Ovary (tissue), 10 donors: ENCODE measurements at places on chromosomes 2 and 18. TPM values are rescaled to one million over a fixed set of nuclear protein-coding genes. Genes with fewer than 3 reads are reported as not detected.

ASIC4 gene
- 0.24 TPM for total RNA-seq

COBLL1 gene
- total RNA-seq: 53.5 TPM

METAP1D gene
- 8.5 TPM for total RNA-seq

ACMSD gene
- not detected for total RNA-seq

EFR3B gene
- total RNA-seq: 4.5 TPM

NUP35 gene
- 19.7 TPM for total RNA-seq

HOXD8 gene
- 29.2 TPM for total RNA-seq

SCN9A gene
- total RNA-seq: 2.8 TPM

AOX1 gene
- 67.2 TPM for total RNA-seq

ALPI gene
- not detected for total RNA-seq

DNA sequence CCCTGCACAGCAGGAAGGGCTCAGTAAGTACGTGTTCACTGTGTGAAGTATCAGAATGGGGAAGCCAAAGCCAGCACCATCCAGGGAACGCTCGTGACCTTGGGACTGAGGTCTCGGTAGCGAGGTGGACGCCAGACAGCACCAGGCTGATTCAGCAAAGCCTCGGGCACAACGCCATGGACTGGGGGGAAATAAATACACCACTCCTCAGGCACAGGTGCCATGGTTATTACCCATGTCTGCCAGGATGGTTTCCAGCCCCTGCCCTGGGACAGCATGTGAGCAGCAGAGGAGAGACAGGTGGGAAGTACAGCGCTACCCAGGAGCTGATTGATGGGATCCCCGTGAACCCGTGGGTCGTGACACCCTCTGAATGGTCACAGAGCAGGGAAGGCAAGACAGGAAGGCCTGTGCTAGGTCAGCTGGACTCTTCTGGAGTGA, 53.0 kb downstream of the REEP1 start:
- H3K27ac ChIP-seq: no peak overlapping the region
- no peaks in the 10 kb centered on the region for H3K4me1 ChIP-seq
- no peaks in the 10 kb centered on the region for H3K36me3 ChIP-seq
- no peaks in the 10 kb centered on the region for H3K27me3 ChIP-seq
- no peak overlapping the region for H3K4me3 ChIP-seq

- no peaks in the 10 kb centered on the region for H3K27me3 ChIP-seq
- no peaks in the 10 kb centered on the region for H3K36me3 ChIP-seq
- H3K27ac ChIP-seq: peak overlapping the region; percentile 54
- peaks cover 8% of the 10 kb centered on the region for H3K4me1 ChIP-seq
- H3K4me3 ChIP-seq: peak overlapping the region; percentile 86
These were observed 909 bp downstream of the TMEM87B start for GRCh38 chr2:112055730-112056625.

DNA sequence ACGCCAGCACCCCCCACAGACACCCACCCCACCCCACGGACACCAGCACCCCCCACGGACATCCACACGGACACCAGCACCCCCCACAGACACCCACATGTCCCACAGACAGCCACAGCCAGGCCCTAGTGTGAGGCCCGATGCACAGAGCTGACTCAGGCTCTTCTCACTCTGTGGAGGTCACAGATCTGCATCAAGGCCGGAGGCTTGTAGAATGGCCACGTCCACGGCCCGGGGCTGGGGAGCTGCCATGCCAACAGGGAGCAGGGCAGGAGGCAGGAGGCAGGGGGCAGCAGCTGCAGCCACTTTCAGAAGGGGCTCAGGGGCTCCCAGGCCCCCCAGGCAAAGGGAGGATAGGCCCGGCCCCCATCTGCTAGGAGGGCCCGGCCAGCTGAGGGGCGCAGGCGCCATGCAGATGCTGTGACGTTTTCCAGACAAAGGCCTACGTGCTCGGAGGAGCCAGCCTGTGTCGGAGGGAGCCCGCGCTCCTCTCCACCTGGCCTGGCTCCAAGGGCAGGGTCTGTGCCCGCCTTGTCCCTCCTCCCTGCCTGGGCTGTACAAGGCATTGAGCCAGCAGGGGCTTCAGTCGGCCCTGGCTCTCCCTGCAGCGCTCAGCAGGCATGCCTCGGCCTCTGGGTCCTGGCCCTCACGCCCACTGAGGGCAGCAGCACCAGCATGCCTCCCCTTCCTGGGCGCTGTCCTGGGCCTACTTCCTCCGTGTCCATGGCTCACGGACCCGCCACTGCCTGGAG, 249.0 kb downstream of the TWIST2 start:
- H3K27ac ChIP-seq: no peak overlapping the region
- no peak overlapping the region for H3K4me3 ChIP-seq
- no peaks in the 10 kb centered on the region for H3K36me3 ChIP-seq
- no peaks in the 10 kb centered on the region for H3K27me3 ChIP-seq
- H3K4me1 ChIP-seq: no peaks in the 10 kb centered on the region

- H3K36me3 ChIP-seq: no peaks in the 10 kb centered on the region
- no peaks in the 10 kb centered on the region for H3K4me1 ChIP-seq
- H3K27me3 ChIP-seq: no peaks in the 10 kb centered on the region
- no peak for DNase-seq
These were observed 9.9 kb downstream of the GCKR start for GRCh38 chr2:27506587-27506986.

- H3K4me1 ChIP-seq: no peaks in the 10 kb centered on the region
- no peaks in the 10 kb centered on the region for H3K36me3 ChIP-seq
- no peak for DNase-seq
- no peak overlapping the region for H3K27ac ChIP-seq
- no peaks in the 10 kb centered on the region for H3K27me3 ChIP-seq
These were observed 65.8 kb downstream of the ETAA1 start for GRCh38 chr2:67462738-67463496.

- H3K4me1 ChIP-seq: no peaks in the 10 kb centered on the region
- no peak for DNase-seq
- no peaks in the 10 kb centered on the region for H3K36me3 ChIP-seq
- H3K27ac ChIP-seq: no peak overlapping the region
- no peak overlapping the region for H3K4me3 ChIP-seq
These were observed 129.9 kb upstream of the CHST9 start for GRCh38 chr18:27314996-27315395.

DNA sequence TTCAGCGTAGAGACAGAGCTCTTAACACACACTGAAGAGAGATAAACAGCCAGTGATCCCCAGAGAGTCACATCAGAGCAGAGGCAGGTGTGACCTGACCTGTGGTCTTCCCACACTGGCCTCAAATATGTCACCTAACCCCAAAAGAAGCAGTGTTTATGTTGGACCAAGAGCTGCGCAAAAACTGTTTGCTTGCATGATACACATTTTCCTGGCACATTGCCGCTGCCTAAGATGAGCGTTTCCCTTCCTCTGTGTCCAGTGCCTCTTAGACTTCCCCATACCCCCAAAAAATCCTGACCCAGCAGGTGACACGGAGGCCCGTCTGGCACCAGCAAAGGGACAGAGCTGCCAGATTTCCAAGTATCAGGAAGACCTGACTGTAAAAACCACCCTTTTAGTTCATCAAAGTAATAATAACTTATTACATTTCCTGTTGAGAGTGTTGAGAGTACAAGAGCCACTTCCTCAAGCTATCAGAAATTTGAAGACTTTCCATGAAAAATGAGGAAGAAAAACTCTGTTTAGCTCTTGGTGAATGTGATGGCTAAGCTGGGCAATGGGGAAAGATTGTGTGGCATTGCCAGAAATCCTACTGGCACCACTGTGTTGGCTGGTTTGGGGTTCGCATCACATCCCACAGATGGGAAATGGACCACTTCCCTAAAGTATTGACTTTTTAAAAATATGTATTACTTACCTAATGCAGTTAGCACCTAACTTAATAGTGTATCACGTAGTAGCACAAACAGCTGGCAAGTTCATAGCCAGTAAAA, 6.7 kb downstream of the TNFRSF11A start:
- H3K4me1 ChIP-seq: no peaks in the 10 kb centered on the region
- no peak overlapping the region for H3K27ac ChIP-seq

DNA sequence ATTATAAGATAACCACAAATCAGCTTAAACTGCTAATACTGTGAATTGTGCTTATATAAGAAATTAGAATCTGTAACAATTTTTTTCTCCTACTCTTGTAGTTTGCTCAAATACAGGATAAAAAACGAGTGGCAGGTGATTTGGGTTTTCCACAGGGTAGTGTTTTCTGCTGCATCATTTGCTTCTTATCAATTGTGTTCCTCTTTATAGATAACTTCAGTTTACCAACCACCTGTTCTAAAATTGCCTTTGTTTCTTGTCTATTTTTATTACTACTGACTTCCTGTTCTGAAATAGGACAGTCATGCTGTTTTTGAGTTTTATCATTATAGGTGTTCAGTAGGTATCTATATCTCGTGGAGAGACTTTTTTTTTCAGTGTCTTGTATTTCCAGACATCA, 56.9 kb downstream of the MFSD6 start:
- H3K36me3 ChIP-seq: no peaks in the 10 kb centered on the region
- no peak overlapping the region for H3K4me3 ChIP-seq
- no peak overlapping the region for H3K27ac ChIP-seq
- no peaks in the 10 kb centered on the region for H3K27me3 ChIP-seq

GRCh38 chr2:101295895-101296294, 12.6 kb downstream of the RNF149 start:
- no peak for DNase-seq
- peaks cover 6% of the 10 kb centered on the region for H3K4me1 ChIP-seq
- H3K4me3 ChIP-seq: no peak overlapping the region
- no peaks in the 10 kb centered on the region for H3K27me3 ChIP-seq

- H3K36me3 ChIP-seq: no peaks in the 10 kb centered on the region
- H3K4me1 ChIP-seq: no peaks in the 10 kb centered on the region
- no peak for DNase-seq
- H3K27ac ChIP-seq: no peak overlapping the region
These were observed 201.4 kb upstream of the DDX18 start for GRCh38 chr2:117613101-117613500.

- DNase-seq: no peak
- peaks cover 2% of the 10 kb centered on the region for H3K4me1 ChIP-seq
- peak overlapping the region; percentile 14 for H3K27ac ChIP-seq
These were observed 95.3 kb downstream of the MREG start for GRCh38 chr2:215917953-215918620.

GRCh38 chr2:190912726-190913125, 32.1 kb downstream of the GLS start:
- no peak overlapping the region for H3K4me3 ChIP-seq
- no peak overlapping the region for H3K27ac ChIP-seq
- H3K36me3 ChIP-seq: no peaks in the 10 kb centered on the region
- no peak for DNase-seq
- no peaks in the 10 kb centered on the region for H3K27me3 ChIP-seq

GRCh38 chr2:26623541-26624495, 17.3 kb downstream of the CIB4 start:
- no peak for DNase-seq
- no peak overlapping the region for H3K4me3 ChIP-seq
- no peak overlapping the region for H3K27ac ChIP-seq
- peaks cover 4% of the 10 kb centered on the region for H3K4me1 ChIP-seq
- H3K36me3 ChIP-seq: no peaks in the 10 kb centered on the region

GRCh38 chr2:123363826-123364225, 661.3 kb upstream of the CNTNAP5 start:
- no peaks in the 10 kb centered on the region for H3K36me3 ChIP-seq
- DNase-seq: no peak
- no peak overlapping the region for H3K27ac ChIP-seq
- no peak overlapping the region for H3K4me3 ChIP-seq
- H3K4me1 ChIP-seq: no peaks in the 10 kb centered on the region

DNA sequence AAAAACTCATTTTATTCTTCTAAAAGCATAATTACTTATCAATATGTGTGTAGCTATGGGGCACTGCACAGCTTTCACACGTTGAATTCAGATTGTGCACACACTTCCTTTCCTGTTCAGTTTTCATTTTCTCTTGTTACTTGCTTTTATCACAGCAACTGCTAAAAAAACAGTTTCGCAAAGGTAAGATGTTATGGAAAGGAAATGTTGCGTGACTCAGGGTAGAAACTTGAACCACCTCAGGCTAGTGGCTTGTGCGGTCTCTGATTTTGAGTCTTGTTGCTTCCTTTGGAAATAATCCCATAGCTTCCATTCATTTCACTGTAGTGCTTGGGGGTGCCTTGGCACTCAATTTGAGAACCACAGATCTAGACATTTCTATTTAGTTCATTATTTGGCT, 171.9 kb downstream of the FMNL2 start:
- H3K4me3 ChIP-seq: no peak overlapping the region
- DNase-seq: no peak
- H3K4me1 ChIP-seq: peaks cover 5% of the 10 kb centered on the region
- no peak overlapping the region for H3K27ac ChIP-seq
- H3K36me3 ChIP-seq: no peaks in the 10 kb centered on the region
- H3K27me3 ChIP-seq: no peaks in the 10 kb centered on the region

GRCh38 chr2:195695002-195695631, 38.1 kb downstream of the SLC39A10 start:
- H3K27ac ChIP-seq: no peak overlapping the region
- H3K36me3 ChIP-seq: no peaks in the 10 kb centered on the region
- no peak for DNase-seq
- H3K4me3 ChIP-seq: no peak overlapping the region
- no peaks in the 10 kb centered on the region for H3K27me3 ChIP-seq

DNA sequence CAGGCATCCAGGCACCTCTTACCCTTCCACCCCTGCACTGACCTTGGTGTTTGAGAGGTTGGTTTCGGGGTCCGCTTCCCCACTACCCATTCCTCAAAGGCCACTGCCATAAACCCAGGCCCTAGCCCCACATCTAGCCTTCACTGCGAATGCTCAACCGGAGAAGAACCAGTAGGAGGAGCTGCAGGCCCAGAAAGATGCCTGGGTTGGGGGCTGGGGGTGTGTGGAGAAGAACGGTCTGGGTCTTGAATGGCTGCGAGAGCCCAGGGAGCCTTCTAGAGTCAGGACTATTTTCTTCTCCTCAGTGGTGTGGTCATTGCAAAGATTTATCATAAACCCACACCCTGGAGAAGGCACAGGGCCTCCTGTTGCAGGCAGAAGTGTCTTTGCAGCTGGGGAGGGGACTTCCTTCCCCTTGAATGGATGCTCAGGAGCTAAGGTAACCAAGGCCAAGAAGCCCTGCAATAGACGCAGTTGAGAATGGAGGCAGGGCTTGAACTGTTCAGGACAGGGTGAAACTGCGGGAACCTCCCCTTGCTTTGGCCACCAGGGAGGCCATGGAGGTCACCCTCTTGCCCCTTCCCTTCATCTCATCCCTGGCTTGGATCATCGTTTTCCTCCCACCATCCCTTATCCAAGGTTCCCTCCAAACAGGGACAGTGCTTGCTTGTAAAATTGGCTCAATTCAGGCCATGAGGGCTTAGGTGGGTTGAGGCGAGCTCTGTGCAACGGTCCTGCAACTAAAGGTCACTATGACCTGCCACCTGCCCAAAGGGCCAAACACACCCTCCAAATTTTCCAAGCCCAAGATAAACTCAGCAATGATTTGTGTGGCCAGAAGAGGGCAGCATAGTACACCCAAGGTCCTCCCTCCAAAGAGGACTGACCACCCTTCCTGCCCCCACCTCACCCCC, 20.9 kb downstream of the THNSL2 start:
- H3K4me3 ChIP-seq: no peak overlapping the region
- peak; percentile 36 for DNase-seq
- H3K27me3 ChIP-seq: no peaks in the 10 kb centered on the region
- no peaks in the 10 kb centered on the region for H3K4me1 ChIP-seq
- no peaks in the 10 kb centered on the region for H3K36me3 ChIP-seq
- no peak overlapping the region for H3K27ac ChIP-seq
